ENCODE measurements at places on chromosomes 2 and 18. TPM values are rescaled to one million over a fixed set of nuclear protein-coding genes. Genes with fewer than 3 reads are reported as not detected.

Gene GKN2
- total RNA-seq: not detected

Gene CTAGE1
- total RNA-seq: not detected

Gene UCN
- 1.5 TPM for total RNA-seq

Gene REG3G
- not detected for total RNA-seq

Gene TRIM43
- total RNA-seq: not detected

Gene PRKAG3
- total RNA-seq: not detected

Gene PRKD3
- 43.8 TPM for total RNA-seq

Gene SCLY
- 11.8 TPM for total RNA-seq

Gene IL1R1
- total RNA-seq: 0.06 TPM

Gene ALK
- total RNA-seq: not detected
